ENCODE measurements at places on chromosomes 7 and 10.

DNA sequence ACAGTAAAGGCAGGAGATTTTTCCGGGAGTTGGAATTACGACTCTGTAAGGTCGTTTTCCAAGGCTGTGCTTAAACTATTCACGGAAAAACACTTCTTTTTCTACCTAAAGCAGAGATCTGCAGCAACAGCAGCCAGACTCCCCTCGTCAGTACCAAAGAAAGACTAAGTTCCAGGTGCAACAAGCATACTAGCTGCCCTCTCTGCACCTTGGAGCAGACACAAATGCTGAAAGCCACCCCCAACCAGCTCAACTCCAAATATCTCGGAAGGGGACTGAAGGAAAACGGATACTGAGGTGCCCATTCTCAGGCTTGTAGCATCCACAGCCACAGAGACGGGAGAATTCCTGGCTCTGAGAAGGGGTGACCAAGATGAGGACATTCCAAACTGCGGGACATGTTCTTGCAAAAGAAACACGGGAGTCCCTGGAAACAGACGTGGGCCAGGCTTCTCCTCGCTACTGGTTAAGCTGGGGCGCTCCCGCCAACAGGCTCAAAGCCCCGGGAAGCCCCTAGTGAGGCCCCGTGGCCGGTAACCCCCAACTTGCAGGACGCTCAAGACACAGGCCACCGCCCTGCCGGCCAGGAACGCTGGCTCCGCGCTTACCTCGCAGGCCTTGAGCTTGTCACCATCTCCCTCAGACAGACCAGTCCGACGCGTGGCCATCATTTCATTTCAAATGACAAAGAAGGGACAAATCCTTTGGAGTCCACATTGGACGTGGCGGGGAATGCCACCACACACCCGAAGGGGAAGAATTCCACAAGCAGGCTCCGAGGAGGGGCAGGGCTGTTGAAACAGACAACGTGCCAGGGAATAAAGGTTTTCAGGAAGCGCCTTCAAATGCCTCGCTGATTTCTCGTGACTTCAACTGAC, 2.2 kb downstream of the ARHGAP21 start:
- no peak for DNase-seq

- DNase-seq: no peak
Measured at GRCh38 chr7:150753239-150753638, 16.0 kb downstream of the GIMAP5 start.

DNA sequence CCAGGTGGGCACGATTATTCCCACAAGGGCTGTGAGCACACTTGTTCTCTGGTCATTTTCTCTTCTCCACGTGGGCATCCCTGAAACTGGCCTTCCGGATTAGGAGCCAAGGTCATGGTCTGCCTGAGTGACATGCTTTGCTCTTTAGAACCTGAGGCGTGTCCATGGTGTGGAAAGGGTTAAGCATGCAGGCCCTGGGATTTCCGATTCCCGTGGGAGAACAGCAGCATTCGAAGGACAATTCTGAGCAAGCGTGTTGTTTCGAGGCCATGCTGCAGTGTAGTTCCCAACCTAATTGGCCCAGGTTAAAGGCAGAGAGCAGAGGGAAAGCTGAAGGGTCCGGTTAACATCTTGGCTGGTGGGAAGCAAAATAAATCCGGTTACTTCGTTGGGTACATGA, 245.9 kb downstream of the SKAP2 start:
- no peak for DNase-seq

- no peak for DNase-seq
Measured at GRCh38 chr10:114179148-114179547, at the start of gene TDRD1. TDRD1 (plus strand) TSS chr10:114179353; CDS start chr10:114187832, 8,479 bp downstream.

DNA sequence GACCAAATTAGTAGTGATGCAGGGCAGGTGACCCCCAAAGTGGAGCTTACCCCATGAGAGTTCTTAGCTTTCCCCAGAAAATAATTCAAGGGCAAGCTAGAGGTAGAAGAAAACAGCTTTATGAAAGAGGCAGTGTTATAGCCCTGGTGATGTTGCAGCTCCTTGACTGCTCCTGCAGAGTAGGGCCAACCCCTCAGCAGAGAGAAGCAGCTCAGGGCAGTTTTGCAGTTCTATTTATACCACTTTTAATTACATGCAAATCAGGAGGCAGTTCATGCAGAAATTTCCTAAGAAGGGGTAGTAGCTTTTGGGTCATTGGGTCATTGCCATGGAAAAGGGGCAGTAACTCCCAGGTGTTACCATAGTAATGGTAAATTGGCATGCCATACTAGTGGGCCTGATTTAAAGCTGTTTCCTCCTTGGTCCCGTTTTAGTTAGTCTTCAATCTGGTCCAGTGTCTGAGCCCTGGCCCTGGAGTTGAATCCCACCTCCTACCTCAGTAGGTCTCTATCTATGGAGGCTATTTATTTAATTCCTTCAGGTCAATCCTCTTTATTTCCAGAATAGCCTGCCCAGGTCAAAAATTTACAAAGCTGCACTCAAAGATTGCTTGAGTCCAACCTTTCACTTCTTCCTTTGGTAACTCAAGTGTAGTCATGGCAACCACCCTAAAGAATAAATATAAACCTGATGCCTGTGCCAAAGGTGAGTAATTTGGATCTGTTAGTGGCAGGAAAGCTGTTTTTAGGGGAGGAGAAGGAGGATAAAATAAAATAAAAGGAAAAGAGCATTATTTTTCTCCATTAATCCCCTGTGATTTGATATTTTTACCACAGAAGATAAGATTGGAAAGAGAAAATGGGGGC, 29.5 kb downstream of the PLXDC2 start:
- DNase-seq: no peak

GRCh38 chr10:102291221-102291905, 46.0 kb downstream of the GBF1 start:
- no peak for DNase-seq

DNA sequence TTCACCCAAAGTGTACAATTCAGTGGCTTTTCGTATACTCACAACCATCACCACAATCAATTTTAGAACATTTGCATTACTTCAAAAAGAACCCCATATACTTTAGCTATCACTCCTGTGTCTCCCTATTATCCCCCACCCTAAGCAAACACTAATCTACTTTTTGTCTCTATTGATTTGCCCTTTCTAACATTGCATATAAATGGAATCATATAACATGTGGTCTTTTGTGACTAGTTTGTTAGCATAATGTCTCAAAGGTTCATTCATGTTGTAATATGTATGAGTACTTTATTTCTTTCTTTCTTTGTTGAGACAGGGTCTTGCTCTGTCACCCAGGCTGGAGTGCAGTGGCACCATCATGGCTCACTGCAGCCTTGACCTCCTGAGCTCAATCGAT, 21.0 kb upstream of the DNAJC12 start:
- DNase-seq: no peak

- no peak for DNase-seq
Measured at GRCh38 chr7:27784399-27785053, 44.6 kb downstream of the TAX1BP1 start.

- no peak for DNase-seq
Measured at GRCh38 chr10:30092151-30092790, 32.9 kb upstream of the JCAD start.

DNA sequence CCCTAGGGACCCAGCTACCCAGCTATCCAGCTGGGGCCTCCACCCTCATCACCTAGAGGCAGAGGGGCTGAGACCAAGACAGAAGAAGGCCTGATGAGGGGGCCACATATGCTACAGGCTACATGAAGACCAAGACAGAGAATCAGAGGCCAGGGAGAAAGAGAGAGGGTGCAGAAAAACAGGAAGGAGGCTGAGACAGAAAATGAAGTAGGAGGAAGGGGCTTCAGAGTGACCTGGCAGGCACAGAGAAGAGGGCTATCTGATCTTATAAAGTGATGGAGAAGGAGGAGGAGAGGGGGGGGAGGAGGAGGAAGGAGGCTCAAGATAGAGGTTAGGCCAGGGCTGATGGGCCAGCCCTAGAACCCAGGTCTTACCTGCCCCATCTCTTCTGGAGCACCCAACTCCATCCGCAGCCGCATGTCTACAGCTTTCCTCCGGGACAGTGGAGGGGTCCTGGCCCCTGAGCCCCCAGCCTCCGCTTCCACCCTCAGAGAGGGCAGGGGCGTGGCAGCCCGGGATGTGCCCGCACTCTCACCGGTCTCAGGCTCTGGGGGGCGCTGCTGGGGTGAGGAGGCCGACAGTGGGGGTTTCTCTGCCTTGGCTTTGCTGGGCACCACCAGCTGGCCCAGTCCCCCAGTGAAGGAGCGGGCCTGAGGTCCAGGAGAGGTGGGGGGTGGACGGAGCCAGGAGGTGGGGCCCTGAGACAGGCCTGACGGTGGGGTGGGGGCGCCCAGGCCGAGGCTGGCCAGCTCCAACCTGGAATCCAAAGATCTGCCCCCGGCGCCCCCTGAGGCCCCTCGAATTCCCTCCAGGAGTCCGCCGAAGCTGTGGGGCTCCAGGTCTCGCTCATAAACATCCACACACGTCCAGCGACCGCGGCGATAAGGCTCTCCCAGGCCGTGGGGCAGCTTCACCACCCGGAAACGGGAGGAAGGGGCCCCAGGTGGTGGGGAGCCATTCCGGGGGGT, 1.8 kb downstream of the TSC22D4 start:
- no peak for DNase-seq

GRCh38 chr7:121337398-121337797, 8.6 kb downstream of the WNT16 start:
- DNase-seq: no peak

DNA sequence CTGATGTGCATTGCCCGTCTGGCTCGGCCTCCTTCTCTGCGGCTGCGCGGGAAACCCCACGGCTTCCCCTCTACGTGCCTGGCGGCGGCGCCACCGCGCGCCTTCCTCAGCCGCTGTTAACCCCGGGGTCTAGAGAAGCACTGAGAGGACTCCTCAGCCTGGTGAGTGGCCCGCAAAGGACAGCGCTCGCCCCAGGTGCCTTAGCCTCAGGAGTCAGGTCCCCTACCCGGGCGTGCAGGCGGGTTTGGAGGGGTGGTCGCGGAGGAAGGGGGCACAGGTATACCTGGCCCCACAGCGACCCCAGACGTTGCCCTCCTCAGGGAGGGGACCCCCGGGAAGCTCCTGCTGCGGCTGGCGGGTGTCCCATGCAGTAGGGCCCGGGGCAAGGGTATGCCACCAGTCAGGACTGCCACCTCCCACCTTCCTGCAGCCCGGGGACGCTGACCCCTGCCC, 51.0 kb downstream of the ARL5B start:
- DNase-seq: no peak

DNA sequence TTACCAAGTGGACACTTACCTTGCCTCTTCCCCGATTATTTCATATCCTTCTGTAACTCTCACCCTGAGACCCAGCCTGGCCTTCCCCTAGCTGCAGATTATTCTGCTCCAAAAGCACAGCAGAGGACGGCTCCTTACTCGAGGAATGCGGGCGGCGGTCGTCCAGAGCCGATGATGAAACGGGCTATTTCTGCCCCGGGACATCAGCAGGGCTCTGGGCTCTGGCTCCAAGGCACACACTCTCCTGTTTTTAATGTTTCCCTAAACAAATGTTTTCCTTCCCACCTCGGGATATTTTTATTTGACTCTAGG, 343 bp upstream of the C10orf71 start:
- DNase-seq: no peak

DNA sequence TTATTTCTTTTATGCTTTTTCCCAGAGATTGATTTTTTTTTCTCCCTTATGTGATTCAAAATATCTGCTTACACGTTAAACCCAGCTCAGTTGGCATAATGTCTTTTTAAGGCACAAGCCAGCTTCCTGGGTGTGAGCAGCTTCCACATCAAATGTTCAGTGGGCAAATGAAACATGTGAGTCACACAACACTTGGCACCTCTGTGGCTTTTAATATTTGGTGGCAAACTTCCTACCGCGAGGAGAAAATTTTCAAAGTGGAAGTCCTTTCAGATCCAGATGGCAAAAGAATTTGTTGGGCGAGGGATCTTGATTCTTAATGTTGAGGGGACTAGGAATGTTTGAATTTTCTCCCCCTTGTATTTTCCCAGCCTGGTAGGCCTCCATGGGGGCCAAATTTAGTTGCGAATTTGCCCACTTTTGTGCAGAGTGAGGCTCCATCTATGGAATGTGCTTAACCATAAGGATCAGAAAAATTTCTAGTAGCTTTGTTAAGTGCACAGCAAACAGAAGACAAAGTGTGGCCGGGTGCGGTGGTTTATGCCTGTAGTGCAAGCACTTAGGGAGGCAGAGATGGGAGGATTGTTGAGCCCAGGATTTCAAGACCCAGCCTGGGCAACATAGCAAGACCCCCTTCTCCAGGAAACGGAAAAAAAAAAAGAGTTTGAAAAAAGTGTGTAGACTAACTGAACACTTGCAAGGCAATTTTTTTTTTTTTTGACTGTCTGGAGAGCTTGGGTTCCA, 31.0 kb downstream of the CUX1 start:
- no peak for DNase-seq

GRCh38 chr10:96890580-96890979, 58.5 kb downstream of the LCOR start:
- DNase-seq: no peak

DNA sequence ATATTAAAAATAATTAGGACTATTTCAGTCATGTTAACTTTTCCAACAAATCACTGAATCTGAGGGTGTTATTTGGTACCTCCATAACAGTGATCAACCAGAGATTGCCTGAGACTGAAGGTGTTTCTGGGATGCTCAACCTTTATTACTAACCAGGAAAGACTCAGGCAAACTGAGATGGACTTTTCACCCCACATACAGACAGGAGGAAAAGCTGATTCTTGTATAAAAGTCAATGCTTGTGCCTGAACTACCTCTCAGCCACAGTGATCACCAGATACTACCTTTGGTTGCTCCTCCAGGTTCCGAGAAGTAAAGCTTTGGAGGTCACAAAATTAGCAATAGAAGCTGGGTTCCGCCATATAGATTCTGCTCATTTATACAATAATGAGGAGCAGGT, 1.9 kb downstream of the AKR1C3 start:
- no peak for DNase-seq

- no peak for DNase-seq
Measured at GRCh38 chr10:50322077-50322476, 70.8 kb upstream of the ASAH2 start.

Data from cortex of kidney (tissue), 1 donor.